ENCODE measurements at places on chromosomes 4 and X.
A peak's percentile ranks its signal among the peaks of the same experiment; 100 is the strongest.

DNA sequence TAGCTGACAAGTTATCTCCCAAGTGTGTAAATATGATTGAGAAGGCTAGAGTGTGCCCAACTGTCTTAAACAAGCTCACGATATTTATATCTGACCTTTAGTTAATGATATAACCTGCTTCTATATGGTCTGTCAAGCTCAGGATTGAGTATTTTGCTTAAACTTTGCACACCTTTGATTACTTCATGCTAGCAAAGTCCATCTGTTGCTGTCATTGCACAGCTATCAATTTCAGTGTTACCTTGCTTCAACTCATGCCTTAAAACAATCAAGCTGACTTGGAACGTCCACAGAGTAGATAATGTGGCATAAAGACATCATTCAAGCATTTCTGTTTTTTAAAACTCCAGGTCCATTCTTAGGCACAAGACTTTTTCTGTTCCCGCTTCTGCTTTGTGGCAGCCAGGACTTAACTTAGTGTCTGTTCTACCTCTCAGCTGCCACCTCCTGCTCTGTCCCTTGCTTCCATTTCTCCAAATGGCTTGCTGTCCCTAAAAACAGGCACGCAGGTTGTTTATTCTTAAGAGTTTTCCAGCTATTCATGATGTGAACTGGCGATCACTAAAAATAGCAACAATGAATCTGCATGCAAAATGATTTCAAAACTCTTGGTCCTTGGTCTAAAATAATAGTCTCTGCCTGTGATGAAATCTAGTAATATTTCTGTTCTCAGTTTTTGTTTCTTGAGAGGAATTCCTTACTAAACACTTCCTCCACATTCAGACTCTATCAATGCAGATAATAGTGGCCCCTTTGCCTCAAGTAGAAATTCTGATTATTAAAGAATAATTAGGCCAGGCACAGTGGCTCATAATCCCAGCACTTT lies 16.3 kb upstream of the NEIL3 start:
- DNase-seq = no peak

DNA sequence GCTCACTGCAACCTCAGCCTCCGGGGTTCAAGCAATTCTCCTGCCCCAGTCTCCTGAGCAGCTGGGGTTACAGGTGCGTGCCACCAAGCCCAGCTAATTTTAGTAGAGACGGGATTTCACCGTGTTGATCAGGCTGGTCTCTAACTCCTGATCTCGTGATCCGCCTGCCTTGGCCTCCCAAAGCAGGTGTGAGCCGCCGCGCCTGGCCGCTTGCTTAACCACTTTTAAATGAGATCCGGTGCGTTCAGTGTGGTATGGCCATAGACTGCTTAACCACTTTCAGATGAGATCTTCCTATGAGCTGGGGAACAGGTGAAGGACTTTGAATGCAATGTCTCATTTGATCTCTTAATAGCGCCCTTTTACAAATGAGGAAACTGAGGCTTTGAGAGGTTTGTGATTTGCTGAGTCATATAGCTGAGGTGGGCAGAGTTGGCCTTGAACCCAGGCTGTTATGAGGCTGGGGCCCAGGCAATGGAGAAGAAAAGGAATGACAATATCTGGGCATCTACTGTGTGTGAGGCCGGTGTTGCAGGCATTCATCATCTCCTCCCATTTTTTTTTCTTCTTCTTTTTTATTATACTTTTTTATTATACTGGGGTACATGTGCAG lies 41.9 kb upstream of the NSG1 start:
- DNase-seq = no peak

GRCh38 chr4:53130896-53131561 lies 234.8 kb downstream of the SCFD2 start:
- no peak for DNase-seq

DNA sequence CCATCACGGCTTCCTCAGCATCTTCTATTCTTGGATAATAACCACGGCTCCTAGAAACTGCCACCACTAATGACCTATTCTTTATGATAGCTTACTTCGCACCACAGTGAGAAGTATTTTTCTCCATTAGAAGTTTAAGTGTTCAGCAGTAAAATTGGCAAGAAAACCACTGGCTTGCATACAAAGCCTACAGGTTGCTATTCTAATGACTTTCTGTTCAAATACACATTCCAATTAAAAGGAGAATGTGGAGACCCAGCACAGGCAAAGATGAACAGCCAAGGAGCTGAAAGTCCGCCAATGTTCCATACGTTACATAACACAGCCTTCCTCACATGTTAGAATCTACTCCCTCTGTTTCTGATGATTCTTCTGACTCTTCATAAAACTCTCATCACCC lies 875.0 kb upstream of the PRKX start:
- no peak for DNase-seq

- DNase-seq = no peak
Measured at GRCh38 chrX:46634577-46634976, 61.0 kb downstream of the CHST7 start.

DNA sequence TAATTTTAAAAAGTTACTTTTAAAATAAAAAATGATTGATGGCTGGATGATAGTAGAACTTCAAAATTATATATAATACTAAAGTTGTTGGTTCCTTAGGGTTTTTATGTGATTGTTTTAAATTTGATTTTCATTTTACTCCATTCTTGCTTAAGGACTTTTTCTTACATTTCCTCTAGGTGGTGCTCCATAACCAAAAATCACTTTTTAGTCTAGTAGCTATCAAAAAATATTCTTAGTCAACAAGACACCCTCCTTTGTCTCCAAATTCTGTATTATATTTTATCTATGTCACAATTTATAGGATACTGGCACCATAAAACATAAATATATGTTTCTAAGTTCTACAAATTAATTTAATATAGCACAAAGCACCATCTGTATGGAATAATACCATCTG lies 67.2 kb upstream of the BRWD3 start:
- peak; percentile 12 for DNase-seq

DNA sequence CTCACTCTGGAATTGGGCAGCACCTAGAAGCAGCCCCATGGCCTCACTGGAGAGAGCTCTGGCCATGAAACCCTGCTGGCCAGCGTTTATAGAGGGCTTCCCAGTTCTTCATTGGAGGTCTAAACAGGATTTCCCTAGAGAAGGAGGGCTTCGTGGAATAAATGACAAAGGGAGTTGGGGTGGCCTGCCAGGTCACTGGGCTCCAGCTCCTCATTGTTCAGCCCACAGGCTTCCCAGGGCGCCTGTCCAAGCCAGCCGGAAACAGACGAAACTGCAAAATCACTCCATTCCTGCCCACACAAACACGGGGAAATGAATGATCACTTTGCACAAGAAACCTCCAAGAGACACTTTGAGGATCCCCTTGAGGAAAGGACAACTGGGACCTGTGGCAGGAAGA lies 189.7 kb downstream of the TSPAN5 start:
- no peak for DNase-seq

DNA sequence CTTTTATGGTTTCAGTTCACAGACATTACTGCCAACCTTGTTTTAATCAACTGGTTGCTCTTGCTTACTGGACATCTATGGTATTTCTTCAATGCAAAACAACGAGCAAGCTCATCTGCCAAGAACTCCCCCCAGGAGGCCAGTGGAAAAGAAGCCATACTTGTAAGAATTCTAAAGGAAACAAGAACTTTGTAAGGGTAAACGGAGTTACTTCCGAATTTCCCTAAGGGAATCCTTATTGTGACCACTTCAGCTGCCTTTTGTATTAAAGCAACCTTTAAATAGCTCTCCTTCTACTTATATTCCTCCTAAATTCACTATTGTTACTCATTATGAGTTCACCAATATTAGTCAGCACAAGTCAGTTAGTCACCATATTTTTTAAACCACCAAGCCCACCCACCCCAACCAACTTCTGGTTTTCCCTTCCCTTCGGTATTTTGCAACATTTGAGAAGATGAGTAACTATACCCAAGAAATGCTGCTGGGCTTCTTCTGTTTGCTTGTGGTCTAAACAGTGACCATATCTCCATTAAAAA lies 602.8 kb upstream of the DIPK2B start:
- DNase-seq = no peak

GRCh38 chr4:162364651-162365050 lies 200.9 kb upstream of the FSTL5 start:
- DNase-seq = no peak

- no peak for DNase-seq
Measured at GRCh38 chr4:116150152-116150551, 935.2 kb downstream of the TRAM1L1 start.

GRCh38 chr4:75698162-75698962 lies 25.2 kb upstream of the G3BP2 start:
- no peak for DNase-seq

DNA sequence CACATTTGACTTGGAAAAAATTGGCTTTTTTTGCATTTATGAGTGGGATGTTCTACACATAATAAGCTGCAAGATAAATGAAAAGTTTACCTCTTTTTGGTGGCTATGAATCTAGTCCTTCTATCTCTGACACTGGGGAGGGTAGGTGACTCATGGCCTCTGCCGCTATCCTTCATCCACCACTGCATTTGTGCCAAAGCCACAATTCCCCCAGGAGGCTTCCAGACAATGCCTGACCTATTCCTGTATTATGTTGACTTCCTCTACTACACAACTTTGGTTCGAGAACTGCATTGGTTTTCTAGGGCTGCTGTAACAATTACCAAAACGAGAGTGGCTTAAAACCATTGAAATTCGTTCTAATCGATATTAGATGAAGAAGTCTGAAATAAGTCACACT lies 245.6 kb downstream of the TRAM1L1 start:
- DNase-seq = peak; percentile 36

DNA sequence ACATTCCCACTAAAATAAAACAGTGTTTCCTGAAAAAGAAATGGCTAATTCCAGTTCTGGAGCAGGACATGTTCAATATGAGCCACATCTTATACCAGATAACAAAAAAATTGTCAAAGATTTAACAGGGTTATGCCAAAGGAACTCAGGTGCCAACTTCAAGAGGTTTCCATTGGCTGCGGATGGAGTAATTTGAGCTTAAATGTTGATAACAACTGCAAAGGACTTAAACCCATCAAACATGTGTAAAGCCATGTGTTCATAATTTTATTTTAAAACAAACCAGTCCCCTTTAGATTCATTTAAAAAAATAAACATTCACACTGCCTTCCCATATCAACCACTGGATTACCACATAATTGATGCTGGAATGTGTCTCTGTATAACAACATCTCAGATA lies 156.4 kb upstream of the PCDH18 start:
- DNase-seq = no peak

GRCh38 chrX:107675823-107676555 lies 47.7 kb downstream of the PRPS1 start:
- DNase-seq = no peak

DNA sequence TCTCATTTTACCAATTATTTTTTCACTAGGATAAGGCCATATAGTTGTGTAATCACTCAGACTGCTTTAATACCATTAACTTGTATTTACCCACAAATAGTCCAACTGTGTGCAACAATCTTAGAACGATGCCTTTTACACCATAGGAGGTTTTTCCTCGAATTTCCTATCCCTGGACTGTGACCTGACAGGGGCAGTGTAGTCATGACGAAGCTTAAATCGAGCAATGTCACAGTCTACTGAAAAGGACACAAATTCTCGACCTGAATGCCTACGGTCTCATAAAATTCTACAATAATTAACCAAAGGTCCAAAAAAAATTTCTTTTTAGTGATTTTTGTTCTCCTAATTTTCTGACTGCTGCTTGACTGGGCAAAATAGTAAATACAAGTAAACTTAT lies 208.9 kb downstream of the ADAMTS3 start:
- DNase-seq = no peak

- no peak for DNase-seq
Measured at GRCh38 chrX:1222531-1223241, 10.2 kb upstream of the CRLF2 start.

Measured in DMS153 (cell line).